ENCODE measurements at places on chromosomes 4 and X.

DNA sequence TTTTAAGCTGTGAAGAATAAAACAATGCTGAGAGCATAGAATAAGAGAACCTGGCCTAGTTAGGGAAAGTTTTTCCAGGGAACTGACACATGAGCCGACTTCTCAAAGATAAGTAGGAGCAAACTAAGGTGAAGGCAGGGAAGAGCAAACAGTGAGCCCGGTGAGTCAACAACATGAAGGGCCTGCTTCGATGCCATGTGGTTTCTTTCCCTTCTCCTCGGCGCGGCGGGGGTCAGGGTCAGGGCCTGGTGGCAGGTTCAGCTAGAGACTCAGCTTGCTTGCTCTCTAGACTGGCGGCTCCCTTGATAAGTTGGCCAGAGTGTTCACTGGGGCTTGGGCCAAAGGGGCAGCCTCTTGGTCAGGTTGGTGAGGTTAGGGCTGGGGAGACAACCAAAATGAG, 81.1 kb downstream of the DLG3 start:
- no peak for DNase-seq

DNA sequence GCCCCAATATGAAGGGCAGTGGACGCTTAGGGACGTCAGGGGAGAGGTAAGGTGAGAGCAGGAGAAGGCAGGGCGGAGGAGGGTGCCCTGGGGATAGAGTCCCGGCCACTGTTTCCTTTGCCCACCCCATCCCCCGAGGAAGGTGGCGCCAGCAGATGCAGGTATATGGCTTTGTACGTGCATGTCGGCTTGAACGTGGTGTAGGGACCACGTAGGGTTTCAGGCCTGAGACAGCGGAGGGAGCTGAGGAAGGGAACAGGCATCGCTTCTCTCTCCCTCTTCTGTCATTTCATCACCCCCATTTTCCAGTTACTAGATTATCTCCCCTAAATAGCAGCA, 97.9 kb downstream of the PHKA2 start:
- peak; percentile 4 for DNase-seq

- peak; percentile 83 for DNase-seq
Observed at GRCh38 chr4:41598580-41598979, 60.6 kb downstream of the LIMCH1 start.

GRCh38 chr4:102761296-102761701, 531 bp upstream of the MANBA start:
- peak; percentile 25 for DNase-seq

- DNase-seq: peak; percentile 25
Observed at GRCh38 chrX:119398974-119399771, at the start of gene SLC25A43. SLC25A43 (plus strand) TSS chrX:119399336; CDS start chrX:119399404, 68 bp downstream.

GRCh38 chrX:122133478-122133877, 1050.6 kb upstream of the GRIA3 start:
- no peak for DNase-seq

DNA sequence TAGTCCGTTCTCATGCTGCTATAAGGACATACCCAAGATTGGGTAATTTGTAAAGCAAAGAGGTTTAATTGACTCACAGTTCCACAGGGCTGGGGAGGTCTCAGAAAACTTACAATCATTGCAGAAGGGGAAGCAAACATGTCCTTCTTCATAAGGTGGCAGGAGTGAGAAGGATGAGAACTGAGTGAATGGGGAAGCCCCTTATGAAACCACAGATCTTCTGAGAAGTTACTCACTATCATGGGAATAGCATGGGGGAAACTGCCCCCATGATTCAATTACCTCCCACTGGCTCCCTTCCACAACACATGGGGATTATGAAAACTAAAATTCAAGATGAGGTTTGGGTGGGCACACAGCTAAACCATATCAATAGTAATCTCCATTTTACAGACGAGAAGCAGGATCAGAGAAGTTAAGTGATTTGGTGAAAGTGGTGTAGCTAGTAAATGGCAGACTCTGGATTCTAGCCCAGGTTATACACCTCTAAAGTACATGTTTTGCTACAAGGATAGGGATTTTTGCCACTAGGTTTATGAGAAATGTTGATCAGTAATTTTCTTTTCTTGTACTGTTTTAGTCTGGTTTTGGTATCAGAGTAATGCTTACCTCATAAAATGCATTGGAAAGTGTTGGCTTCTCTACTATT, 47.3 kb upstream of the C1GALT1C1 start:
- DNase-seq: peak; percentile 44

GRCh38 chr4:188254211-188254610, 115.0 kb downstream of the TRIML1 start:
- peak; percentile 21 for DNase-seq

DNA sequence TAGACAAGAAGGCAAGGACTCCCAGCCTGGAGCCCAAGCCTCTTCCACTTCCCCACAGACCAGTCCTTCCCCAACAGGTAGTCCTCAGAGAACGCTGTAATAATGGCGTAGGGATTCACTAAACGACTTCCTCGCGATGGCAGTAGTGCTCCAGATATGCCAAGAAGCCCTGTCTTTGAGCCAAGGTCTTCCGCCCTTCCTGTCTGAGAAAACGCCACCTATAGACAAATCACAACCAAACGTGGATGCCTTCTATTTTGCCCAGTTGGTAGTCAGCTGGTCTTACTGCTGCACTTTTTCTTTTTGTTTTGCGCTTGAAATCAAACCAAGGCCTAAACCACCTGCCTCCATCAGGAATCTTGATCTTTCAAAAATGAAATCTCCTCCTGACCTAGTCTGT, 203.3 kb downstream of the OR13H1 start:
- peak; percentile 67 for DNase-seq

GRCh38 chr4:126144543-126145237, 829.9 kb downstream of the FAT4 start:
- no peak for DNase-seq

DNA sequence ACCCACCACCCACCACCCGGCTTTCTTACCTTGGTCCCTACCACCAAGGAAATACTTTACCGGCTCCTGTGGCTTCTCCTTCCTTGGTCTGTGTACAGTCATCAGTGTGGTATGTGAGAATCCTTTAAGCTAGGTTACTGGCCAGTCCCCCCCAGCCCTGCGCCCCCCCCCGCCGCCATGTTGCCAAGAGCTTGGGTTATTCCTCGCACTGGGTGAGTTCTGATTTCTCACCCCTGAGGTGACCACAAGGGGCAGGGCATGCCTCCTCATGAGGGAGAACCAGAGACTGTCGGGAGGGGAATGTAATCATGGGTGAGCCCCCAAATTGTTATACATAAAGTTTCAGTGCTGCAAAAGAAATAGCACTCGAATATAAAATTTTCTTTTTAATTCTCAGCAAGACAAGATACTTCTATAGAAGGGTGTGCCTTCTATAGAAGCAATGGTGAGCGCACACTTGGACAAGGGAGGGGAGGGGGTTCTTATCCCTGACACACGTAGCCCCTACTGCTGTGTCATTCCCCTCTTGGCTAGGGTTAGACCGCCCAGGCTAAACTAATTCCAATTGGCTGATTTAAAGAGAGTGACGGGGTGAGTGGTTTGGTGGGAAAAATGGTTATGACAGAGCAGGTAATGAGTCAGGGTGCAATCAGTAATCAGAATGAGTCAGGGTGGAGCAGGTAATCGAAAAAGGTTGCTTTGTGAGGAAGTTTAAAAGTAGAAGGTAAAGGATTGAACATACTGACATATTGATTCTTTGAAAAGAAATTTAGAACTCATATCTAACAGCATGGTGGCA, 133.2 kb downstream of the KDM6A start:
- DNase-seq: peak; percentile 29

DNA sequence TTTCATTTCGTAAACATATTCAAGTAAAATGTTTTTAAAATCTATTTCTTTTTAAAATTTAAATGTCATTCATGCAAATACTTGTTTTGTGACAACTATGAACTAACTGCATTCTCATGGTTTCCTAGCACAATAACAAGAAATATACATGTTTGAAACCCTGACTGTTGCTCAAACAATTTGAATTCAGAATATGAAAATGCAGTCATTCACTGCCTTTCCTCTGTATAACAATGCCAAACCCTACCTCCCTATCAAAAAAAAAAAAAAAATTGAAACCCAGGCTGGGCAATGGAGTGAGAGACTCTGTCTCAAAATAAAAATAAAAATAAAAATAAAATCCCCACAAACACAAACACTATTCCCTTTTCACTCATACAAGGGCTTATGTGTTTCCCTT, 42.1 kb downstream of the MAB21L2 start:
- DNase-seq: no peak

- no peak for DNase-seq
Observed at GRCh38 chr4:69321153-69321729, 41.0 kb downstream of the UGT2B28 start.

GRCh38 chr4:81786766-81787165, 315.1 kb upstream of the RASGEF1B start:
- DNase-seq: no peak

- no peak for DNase-seq
Observed at GRCh38 chr4:53235547-53235946, 130.3 kb downstream of the SCFD2 start.

DNA sequence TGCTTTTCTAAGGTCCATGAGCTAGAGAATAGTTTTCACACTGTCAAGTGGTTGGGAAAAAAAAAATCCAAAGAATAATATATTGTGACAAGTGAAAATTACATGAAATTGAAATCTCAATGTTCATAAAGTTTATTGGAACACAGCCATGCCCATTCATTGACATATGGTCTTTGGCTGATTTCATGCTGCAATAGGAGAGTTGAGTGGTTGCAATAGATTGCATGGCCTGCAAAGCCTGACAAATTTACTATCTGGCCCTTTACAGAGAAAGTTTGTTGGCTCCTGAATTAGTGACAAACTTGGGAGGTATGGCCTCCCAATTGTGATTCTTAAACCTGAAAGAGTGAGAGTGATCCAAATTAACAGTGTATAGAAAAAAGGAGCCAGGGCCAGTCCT, 115.5 kb upstream of the FAM9C start:
- DNase-seq: no peak

GRCh38 chrX:119069128-119069527, 3.7 kb upstream of the CT47C1 start:
- no peak for DNase-seq

DNA sequence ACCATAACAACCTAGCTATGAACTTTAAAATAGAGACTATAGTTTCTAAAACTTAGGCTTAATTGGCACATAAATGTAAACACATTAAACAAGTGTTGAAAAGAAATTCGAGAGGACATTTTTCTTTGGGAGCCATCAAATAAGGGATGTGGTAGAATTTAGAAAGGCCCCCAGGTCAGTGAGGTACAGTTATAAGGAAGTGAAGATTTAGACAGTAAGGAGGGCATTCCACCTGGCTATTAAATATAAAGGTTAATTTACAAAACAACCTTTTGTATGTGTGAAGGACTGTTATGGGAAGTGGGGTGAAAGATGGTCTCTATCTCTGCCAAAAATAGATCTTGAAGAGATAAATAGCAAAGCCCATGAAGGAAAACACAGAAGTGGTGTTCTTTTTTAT, 83.9 kb downstream of the AFF1 start:
- DNase-seq: no peak

- no peak for DNase-seq
Observed at GRCh38 chrX:10399043-10399741, 221.2 kb downstream of the MID1 start.

DNA sequence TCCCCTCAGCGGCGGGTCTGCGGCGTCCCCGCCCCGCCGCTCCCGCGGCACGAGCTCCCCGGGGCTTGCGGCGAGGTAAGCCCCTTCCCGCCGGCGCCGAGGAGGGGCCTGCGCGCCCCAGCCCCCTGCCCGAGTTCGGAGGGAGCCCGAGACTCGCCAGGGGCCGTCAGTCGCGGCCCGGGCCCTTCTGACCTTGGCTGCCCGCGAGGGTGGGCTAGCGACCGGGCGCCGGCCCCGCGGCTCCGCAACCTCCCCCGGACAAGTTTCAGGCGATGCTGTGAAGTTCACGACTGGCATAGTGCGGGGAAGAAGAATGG, 554 bp downstream of the CDKL5 start:
- no peak for DNase-seq

GRCh38 chrX:10011261-10011931, 44.2 kb downstream of the CLDN34 start:
- peak; percentile 46 for DNase-seq

GRCh38 chr4:4860600-4861389, 1.3 kb downstream of the MSX1 start:
- peak; percentile 52 for DNase-seq

DNA sequence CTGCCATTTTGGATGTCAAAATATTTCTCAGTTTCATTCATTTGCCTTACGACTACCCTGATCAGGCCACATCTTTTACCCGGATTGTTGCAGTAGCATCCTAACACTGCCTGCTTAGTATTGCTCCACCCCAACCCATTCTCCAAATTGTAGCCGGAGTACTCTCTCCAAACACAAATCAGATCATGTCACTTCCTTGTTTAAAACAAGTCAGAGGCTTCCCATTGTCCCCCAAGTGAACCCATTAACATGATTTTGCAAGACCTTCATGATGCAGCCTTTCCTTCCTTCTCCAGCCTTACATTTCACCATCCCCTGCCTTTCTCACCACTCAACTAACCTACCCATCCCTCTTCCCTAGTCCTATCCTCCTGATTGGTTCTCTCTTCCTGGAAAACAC, 53.1 kb downstream of the FANCB start:
- no peak for DNase-seq

GRCh38 chr4:130143656-130144055, 1047.7 kb downstream of the C4orf33 start:
- DNase-seq: no peak

DNA sequence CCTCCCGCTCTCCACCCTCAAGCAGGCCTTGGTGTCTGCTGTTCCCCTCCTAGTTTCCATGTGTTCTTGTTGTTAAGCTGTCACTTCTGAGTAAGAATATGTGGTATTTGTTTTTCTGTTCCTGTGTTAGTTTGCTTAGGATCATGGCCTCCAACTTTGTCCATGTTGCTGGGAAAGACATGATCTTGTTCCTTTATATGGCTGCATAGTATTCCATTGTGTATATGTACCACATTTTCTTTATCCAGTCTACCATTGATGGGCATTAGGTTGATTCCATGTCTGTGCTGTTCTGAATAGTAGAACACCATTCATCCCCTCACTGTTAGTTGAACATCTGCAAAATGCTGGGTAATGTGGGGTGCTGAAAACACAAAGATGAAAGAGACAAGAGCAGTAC, 222.9 kb downstream of the PALLD start:
- no peak for DNase-seq

- no peak for DNase-seq
Observed at GRCh38 chrX:153407736-153408135, 3.5 kb upstream of the ZFP92 start.

DNA sequence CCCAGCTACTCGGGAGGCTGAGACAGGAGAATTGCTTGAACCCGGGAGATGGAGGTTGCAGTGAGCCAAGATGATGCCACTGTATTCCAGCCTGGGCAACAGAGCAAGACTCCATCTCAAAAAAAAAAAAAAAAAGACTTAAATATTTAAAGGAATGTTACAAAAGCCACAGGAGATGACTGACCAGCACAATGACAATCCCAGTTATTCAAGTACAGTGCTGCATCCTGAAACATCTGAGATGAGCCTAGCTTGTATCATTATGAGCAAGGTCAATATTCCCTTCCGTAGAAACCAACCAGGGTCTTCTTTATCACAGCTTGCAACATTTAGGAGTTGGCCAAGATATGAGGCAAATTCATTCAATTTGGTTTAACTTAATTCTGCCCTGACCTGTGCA, 38.6 kb downstream of the LNX1 start:
- no peak for DNase-seq
